ENCODE measurements at places on chromosomes 6 and 20. TPM values are rescaled to one million over a fixed set of nuclear protein-coding genes. Genes with fewer than 3 reads are reported as not detected.

DNA sequence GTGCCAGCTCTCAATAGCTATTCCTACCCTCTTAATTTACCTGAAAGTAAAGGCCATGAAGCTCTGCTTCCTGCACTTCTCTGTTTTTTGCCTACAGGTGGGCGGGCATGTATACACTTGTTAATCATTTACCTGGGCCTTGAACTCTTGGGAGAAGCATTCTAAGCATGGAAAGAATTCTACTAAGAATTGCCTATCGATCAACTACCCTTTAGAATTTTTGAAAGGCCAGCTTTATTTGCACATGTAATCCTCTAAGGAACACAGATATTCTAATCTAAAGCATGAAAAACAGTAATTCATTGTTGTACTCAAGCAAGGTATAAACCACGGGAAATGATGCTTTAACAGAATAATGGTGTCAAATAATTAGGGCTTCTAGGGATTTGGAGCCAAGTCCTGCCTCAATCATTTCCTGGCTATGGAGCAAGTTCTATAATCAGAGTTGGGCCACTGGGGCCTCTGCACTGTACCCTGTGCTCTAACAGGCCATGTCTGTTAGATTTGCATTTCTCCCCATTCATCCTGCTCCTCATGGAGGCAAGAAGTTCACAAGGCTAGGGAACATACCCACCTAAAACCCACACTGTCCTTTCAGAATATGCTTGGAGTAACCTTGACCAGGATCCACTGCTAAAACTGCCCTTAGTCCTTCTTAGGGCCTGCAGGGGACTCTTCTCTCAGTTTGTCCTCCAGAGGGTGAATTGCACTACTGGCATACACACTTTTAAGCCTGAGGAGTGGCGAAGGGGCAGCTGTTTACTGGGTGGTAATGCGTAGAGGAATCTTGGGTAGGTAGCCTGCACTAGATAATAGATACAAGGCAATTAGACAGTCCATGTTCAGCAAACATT, 276.4 kb upstream of the JAG1 start:
- no peak for DNase-seq
- no peak overlapping the region for H3K4me3 ChIP-seq

LPIN3 gene
- 2.8 TPM for total RNA-seq

DNA sequence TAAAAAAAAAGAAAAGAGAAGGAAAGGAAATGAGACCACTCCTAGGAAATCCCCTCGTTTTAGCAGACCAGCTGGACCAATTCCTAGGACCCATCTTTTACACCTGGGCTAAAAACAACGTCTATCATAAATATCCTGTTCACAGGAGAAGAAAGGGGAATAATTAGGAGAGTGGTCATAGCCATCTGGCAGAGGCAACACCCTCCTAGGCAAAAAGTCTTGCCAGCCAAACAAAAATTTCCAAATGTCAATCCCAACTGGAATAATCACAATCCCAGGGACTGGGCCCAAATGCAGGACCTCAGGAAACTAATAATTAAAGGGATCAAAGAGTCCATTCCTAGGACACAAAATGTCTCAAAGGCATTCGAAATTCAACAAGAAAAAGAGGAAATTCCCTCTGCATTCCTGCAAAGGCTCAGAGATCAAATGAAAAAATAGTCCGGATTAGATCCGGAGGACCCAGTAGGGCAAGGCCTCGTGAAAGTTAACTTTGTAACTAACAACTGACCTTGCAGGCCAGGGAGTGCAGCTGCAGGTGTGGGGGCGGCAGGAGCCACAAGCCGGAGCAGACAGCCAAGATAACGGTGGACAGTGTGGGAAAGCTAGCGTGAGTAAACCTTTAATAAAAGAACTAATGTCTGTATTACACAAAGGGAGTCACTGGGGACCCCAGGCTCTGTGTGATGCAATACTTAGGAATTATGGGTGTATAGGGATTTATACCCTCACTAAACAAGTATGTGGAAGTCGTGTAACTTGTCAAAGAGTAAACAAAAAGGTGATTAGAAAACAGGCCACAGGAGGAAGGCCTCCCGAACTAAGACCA, 11.7 kb downstream of the LCA5 start:
- H3K4me3 ChIP-seq, result no peak overlapping the region
- DNase-seq, result peak; percentile 54
- H3K27me3 ChIP-seq, result no peaks in the 10 kb centered on the region
- H3K36me3 ChIP-seq, result no peaks in the 10 kb centered on the region

EDN3 gene
- 0.28 TPM for total RNA-seq

DNA sequence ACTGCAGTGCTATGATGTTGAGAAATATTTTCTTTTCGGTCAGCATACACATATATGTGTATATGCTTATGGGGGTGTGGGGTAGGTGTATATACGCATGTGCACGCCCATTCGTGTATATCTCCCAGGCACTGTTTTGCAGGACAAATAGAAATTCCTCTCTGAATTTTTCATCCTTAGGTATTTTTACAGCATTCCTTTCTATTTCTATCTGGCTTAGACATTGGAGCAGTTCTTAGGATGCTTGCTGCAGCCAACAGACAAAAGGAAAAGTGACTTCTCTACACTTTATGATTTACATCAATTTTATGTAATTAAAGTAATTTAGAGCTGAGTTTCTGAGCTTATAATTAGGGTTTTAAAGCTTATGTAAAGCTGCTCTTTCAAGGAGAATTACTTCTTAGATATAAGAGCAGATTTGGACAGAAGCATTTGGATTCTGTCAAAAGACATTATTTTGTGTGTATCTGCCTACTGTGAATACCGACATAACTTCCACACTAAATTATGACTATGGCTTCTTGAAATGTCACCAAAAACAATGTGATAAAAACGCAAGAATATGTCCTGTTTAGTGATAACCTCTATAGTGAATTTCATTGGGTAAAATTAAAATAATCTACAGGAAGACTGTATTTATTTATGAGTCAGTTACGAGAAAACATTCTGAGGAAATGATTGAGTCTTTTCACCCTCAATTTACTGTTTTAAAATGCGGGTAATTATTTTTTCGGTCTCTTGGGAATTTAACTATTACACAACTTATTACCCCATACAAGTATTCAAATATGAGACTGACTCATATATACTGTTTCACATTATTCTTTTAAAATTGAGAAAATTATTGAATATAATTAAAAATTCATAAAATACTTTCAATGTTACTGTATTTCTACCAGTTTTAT, 21.3 kb upstream of the CEP43 start:
- H3K27me3 ChIP-seq, result no peaks in the 10 kb centered on the region
- no peak for DNase-seq
- H3K27ac ChIP-seq, result no peak overlapping the region
- no peaks in the 10 kb centered on the region for H3K36me3 ChIP-seq
- H3K4me3 ChIP-seq, result no peak overlapping the region

DNA sequence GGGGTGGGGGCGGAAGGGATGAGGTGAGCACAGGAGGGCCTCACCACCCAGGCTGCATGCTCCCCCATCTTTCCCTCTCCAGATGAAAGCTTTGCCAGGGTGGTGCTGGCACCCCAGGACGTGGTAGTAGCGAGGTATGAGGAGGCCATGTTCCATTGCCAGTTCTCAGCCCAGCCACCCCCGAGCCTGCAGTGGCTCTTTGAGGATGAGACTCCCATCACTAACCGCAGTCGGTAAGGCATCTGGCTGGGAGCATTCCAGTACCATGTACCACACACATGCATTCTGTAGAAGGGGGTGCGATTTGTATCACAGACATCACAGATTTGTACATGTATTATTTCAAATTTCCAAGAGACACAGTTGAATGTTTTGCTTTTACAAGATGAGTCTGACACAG, 40.6 kb upstream of the SRF start:
- no peak for DNase-seq
- H3K27me3 ChIP-seq, result no peaks in the 10 kb centered on the region
- H3K4me1 ChIP-seq, result peaks cover 6% of the 10 kb centered on the region
- H3K36me3 ChIP-seq, result no peaks in the 10 kb centered on the region

RAB44 gene
- 0.03 TPM for total RNA-seq

DNA sequence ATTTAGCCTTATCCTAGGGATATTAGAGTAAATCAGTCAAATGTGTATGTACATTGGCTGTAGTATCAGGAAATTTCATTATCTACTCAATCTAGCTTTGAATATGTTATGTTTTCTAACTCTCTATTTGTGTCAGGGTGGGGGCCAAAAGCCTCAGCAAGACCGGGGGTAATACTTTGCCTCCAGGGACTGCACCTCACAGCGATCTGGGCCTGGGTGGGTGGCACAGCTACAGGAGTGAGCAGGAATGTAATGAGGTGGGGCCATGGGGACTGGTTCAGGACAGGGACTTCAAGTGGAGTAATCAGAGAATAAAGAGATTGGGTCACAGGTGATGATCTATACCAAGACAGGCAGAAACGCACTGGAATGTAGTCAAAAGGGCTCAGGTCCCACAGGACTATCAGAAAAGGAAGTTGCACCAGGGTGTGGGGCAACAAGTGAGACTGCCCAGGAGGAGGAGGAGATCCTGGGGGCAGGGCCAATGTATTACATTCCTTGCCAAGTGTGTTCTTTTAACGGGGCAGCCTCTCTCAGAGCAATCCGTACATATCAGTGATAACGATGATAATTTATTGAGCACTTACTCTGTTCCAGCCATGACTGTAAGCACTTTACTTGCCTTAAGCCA, 54.0 kb downstream of the PIGU start:
- no peak overlapping the region for H3K27ac ChIP-seq
- no peak overlapping the region for H3K4me3 ChIP-seq
- peaks cover 3% of the 10 kb centered on the region for H3K36me3 ChIP-seq
- no peak for DNase-seq
- peaks cover 7% of the 10 kb centered on the region for H3K4me1 ChIP-seq
- no peaks in the 10 kb centered on the region for H3K27me3 ChIP-seq

DNA sequence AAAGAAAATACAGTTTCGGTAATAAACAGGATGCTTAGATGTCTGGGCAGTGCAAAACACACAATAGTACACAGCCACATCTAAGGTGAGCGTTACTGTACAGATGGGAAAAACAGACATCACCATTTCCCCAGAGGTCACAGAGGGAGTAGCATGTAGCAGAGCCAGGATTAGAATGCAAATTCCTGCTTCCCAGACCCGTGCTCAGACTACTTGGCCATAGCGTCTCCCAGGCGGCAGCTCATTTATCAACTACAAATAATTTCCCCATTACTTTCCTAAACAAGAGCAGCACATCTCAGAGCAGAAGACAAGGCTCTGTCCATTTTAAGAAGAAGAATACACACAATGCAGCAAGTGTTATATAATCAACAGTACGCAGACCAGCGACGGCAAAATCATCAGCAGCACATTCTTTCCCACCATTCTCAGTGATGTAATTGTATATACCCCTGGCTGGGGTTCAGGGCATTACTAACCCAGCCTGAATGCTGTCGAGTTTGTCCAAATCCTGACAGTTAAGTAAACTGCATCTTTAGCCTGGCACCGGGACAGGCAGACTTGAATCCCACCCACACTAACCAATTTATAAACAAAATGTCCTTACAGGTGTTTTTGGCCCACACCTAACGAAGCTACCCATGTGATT, 61.9 kb downstream of the CNKSR3 start:
- no peak overlapping the region for H3K4me3 ChIP-seq
- peaks cover 14% of the 10 kb centered on the region for H3K4me1 ChIP-seq
- no peaks in the 10 kb centered on the region for H3K27me3 ChIP-seq
- no peak overlapping the region for H3K27ac ChIP-seq
- no peak for DNase-seq
- no peaks in the 10 kb centered on the region for H3K36me3 ChIP-seq

DNA sequence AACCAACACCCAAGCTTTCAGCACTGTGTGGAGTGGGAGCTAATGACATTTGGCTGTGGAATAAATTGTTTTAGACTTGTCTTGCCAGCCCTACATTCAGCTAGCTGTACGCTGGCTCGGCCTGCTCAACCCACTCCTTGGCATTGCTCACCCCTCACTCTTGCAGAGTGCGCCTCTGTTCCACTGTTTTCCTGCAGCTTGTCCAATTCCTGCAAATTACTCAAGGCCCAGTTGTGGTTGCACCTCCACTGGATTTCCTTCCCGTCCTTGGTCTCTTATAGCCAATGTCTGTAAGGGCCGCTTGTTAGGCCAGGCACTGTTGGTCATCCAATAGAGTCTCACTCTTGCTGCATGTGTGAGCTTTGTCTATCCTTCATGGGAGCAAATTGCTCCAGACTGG, 289.2 kb upstream of the RNF24 start:
- no peak overlapping the region for H3K4me3 ChIP-seq
- no peaks in the 10 kb centered on the region for H3K36me3 ChIP-seq
- no peaks in the 10 kb centered on the region for H3K27me3 ChIP-seq
- no peak for DNase-seq

MYH7B gene
- 0.03 TPM for total RNA-seq

- H3K27me3 ChIP-seq, result no peaks in the 10 kb centered on the region
- no peak overlapping the region for H3K27ac ChIP-seq
- no peak overlapping the region for H3K4me3 ChIP-seq
- no peak for DNase-seq
Observed at GRCh38 chr6:125859727-125860126, 69.0 kb downstream of the NCOA7 start.

NR2E1 gene
- total RNA-seq, result 0.25 TPM

GRCh38 chr20:45822857-45823256, 4.3 kb downstream of the TNNC2 start:
- no peaks in the 10 kb centered on the region for H3K4me1 ChIP-seq
- H3K27ac ChIP-seq, result no peak overlapping the region
- no peaks in the 10 kb centered on the region for H3K36me3 ChIP-seq
- no peak for DNase-seq
- H3K27me3 ChIP-seq, result peaks cover 28% of the 10 kb centered on the region

GRCh38 chr6:144474290-144474689, 189.2 kb downstream of the UTRN start:
- no peaks in the 10 kb centered on the region for H3K4me1 ChIP-seq
- H3K36me3 ChIP-seq, result no peaks in the 10 kb centered on the region
- no peaks in the 10 kb centered on the region for H3K27me3 ChIP-seq
- no peak overlapping the region for H3K4me3 ChIP-seq

- no peaks in the 10 kb centered on the region for H3K27me3 ChIP-seq
- H3K4me3 ChIP-seq, result peak overlapping the region; percentile 42
- no peak overlapping the region for H3K27ac ChIP-seq
- no peak for DNase-seq
- no peaks in the 10 kb centered on the region for H3K4me1 ChIP-seq
- H3K36me3 ChIP-seq, result no peaks in the 10 kb centered on the region
Observed at GRCh38 chr20:63538204-63539091, 1.3 kb upstream of the PTK6 start.

- no peaks in the 10 kb centered on the region for H3K27me3 ChIP-seq
- DNase-seq, result no peak
- no peaks in the 10 kb centered on the region for H3K36me3 ChIP-seq
- no peaks in the 10 kb centered on the region for H3K4me1 ChIP-seq
- H3K27ac ChIP-seq, result no peak overlapping the region
- no peak overlapping the region for H3K4me3 ChIP-seq
Observed at GRCh38 chr20:34693414-34693813, 10.7 kb upstream of the TP53INP2 start.

- no peaks in the 10 kb centered on the region for H3K27me3 ChIP-seq
- H3K27ac ChIP-seq, result no peak overlapping the region
- no peak for DNase-seq
- no peak overlapping the region for H3K4me3 ChIP-seq
- peaks cover 7% of the 10 kb centered on the region for H3K4me1 ChIP-seq
Observed at GRCh38 chr6:130935978-130936377, 108.8 kb downstream of the SMLR1 start.

DNA sequence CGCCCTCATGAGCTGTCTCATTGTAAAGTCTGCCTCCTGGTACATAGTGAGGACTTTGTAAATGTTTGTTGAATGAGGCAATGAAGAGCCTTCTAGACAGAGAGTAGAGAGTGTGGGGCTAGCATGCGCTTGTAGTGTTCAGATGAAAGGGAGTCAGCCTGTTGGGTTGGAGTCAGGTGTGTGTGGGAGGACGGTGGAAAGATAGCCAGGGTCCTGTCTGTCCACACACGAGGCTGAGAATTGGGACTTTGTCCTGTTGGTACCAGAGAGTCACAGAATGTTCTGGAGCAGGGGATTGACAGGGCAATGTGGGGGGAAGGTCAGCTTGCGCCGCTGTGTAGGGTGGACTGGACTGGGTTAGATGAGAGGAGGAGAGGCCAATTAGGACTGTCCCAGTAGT, 58.6 kb downstream of the RIOK1 start:
- no peak for DNase-seq
- peaks cover 16% of the 10 kb centered on the region for H3K4me1 ChIP-seq
- H3K27me3 ChIP-seq, result peaks cover 6% of the 10 kb centered on the region
- no peak overlapping the region for H3K4me3 ChIP-seq

Data from neural progenitor cell (in vitro differentiated cells).